Effector memory CD8-positive, alpha-beta T cell (primary cell): ENCODE measurements at places on chromosomes 12 and 14.
A peak's percentile ranks its signal among the peaks of the same experiment; 100 is the strongest.

- DNase-seq, result peak; percentile 5
Observed at GRCh38 chr12:11653215-11653753, 3.8 kb downstream of the ETV6 start.

DNA sequence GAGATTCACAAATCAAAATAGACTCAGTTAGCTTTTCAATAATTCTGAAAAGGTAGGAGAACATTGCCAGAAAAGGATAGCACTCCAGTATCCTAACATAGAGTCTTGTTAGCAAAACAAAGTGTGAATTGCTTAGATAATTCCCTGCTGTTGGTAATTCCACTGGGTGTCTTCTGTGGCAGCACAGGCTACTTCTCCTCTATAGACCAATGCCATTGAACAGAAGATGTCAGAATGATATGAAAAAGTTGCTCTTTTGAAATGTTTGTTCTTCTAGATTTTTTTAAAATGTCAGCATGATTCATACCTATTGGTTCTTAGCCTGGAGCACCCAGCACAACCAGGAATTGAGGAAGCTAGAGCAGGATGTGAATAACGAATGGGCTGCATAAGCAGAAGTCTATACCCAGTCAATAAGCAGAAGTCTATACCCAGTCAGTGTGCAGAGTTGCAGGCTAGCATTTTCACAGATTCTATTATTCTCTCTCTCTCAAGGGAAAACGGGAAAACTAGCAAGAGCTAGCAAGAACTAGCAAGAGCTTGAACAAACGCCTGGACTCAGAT lies 112.8 kb downstream of the SYT1 start:
- DNase-seq, result no peak

DNA sequence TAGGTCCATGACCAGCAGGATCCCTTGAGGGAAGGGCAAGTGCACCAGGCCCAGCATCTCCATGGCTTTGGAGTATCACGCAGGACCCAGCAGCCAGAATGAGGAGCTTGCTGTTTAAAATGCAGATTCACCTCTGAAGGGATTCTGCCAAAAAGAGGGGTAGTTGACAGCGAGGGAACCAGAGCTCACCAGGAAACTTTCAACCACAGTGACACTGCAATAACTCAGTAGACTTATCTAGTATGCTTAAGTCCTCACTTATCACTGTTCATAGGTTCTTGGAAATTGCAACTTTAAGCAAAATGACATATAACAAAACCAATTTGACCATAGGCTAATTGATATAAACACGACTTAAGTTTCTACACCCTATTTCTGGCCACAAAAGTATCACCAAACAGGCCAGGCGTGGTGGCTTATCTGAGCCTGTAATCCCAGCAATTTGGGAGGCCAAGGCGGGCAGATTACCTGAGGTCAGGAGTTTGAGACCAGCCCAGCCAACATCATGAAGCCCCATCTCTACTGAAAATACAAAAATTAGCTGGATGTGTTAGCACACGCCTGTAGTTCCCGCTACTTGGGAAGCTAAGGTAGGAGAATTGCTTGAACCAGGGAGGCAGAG lies 21.4 kb upstream of the CKAP4 start:
- no peak for DNase-seq

DNA sequence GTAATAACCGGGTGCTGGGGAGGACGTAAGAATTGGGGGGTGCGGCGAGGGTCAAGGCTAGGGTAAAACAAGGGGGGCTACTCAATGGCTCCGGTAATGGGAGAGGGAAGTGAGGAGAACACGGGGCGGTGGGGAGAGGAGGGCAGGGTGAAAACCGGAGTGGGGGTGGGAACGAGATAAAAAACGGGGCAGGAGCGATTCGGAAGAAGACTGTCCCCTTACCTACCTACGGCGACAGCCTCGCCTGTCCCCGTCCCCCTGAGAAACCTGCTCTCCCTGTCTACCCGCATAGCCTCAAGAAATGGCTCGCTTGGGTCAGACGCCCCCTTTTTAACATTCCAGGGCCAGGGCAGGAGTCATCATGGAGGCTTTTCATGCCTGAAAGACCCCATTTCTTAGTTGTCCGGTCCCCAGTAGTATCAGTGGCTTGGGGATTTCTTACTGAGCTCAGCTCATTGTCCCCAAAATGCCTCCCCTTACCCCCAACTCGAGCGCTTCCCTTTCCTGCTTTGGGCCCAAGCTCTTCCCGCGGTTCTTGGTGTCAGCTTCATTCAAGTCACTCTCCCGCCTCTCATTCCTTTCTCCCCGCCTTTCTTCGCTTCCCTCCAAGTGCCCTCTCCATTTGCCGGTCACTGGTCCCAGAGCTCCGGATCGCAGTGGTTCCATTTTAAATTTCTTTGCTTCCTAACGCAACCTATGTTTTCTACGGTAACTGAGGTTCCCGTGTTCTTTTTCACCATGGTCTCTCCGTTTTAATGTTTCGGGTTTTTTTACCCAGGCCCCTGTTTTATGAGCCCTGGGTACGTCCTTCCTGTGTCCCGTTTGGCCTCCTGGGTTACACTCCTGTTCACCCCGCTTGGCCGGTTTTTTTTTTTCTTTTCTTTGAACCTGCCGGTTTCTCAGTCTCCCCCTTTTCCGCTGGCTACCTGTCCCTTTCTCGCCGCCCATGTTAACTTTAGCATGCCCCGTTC lies 1.2 kb upstream of the WSB2 start:
- DNase-seq, result no peak

DNA sequence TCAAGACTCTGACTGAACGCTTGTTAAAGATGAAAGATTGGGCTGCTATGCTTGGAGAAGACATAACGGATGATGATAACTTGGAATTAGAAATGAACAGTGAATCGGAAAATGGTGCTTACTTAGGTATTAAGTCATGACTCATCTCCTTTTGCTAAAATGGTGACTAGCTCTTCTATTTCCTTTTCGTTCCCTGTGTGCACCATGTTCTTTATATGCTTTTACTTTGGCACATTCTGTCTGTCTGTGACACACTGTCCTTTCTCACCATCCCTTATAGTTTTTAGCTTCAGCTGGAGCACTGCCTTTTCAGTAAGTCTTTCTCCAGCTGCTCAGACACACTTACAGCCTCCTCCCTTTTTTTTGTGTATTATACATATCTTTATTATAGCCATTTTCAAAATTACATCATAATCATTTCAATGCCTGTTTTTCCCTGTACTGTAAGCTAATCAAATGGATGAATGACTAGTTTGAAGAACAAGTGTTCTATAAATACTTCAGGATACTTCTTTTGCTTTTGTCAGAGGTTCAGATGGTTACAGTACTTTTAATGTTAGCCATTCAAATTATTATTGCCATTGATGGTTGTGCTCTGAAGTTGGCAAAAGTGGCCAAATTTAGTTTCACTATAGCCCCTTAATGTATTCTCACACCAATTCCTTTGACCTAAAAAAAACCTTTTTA lies 68.6 kb downstream of the MIA2 start:
- DNase-seq, result no peak

DNA sequence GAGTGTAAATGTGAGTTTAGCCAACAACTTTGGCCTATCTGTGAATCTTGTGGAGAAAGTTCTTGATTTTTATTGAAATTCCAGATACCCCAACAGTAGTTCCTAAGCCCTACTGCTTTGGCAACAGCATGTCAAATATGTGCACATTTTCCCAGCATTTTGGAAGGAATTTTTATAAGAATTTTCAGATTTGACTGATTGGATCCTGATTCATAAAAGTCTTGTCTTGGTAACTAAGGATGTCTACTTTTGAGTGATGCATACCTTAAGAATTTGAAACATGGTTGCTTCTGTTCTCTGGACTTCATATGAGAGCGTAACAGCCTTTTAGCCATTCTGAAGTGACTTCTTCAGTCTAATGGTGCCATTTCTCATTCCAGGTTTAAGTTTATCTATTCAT lies 106.7 kb downstream of the ANO4 start:
- no peak for DNase-seq

DNA sequence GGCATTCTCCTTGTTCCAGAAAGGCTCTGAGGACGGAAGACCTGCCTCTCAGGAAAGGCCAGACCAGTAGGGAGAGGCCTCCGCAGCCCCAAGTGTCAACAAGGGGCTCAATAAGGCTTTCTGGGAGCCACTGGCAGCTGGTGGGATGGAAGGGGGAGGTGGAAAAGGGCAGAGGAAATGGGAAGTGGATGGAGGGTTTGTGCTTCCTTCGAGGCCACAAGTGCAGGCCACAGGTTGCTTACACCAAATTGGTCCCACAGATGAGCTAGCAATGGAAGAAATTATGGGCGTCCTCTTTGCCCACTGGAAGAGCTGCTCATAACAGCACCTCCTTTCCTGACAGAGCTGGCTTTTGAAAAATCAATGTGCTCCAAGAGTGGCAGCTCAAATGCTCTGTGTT lies 28.2 kb downstream of the P2RX4 start:
- no peak for DNase-seq
